ENCODE measurements at places on chromosomes 4 and X. TPM values are rescaled to one million over a fixed set of nuclear protein-coding genes. Genes with fewer than 3 reads are reported as not detected.

Gene ADH1A
- polyA plus RNA-seq, result not detected

Gene GAGE1
- not detected for polyA plus RNA-seq

Gene NEIL3
- 0.37 TPM for polyA plus RNA-seq

Gene USP26
- polyA plus RNA-seq, result not detected

Gene PABPC5
- 0.58 TPM for polyA plus RNA-seq

DNA sequence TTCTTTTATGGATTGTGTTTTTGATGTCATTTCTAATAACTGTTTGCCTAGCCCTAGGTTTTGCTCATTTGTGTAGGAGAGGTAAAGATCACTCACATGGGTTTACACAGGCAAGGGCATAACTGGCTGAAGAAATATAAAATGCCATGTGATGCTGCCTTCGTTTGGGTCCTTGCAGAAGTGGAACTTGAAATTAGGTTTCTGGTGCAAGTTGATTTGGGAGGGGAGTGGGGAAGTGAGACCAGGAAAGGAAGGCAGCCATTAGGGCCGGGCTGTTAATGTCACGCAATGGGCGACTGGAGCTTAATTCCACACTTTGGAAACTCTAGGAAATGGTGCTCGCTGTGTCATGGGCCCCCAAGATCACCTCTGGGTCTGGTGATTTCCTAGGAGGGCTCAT, 14.5 kb downstream of the CLCN4 start:
- DNase-seq, result no peak

GRCh38 chr4:182418054-182418734, 175.0 kb downstream of the TENM3 start:
- DNase-seq, result no peak

GRCh38 chr4:24278693-24279092, 305.7 kb downstream of the DHX15 start:
- DNase-seq, result no peak

DNA sequence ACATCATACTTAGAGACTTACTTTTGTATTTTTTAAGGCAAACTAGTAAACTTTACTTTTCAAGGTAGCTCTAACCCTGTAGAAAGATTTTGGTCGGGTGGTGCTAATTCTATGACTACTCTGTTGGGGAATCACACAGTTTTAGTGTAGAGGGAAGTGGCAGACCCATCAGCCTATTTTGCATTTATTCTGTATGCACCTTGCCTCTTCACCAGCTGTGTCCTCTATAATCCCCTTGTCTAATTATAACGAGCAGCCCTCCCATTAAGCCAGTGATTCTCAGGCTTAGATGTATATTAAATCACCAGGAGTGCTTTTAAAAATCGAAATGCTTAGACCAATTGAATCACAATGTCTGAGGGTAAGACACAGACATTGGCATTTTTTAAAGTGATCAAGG, 78.1 kb downstream of the GALNT7 start:
- DNase-seq, result no peak

- DNase-seq, result no peak
Measured at GRCh38 chr4:10201381-10202223, 85.0 kb upstream of the WDR1 start.

- DNase-seq, result no peak
Measured at GRCh38 chr4:144350706-144351105, 210.2 kb upstream of the GYPA start.

DNA sequence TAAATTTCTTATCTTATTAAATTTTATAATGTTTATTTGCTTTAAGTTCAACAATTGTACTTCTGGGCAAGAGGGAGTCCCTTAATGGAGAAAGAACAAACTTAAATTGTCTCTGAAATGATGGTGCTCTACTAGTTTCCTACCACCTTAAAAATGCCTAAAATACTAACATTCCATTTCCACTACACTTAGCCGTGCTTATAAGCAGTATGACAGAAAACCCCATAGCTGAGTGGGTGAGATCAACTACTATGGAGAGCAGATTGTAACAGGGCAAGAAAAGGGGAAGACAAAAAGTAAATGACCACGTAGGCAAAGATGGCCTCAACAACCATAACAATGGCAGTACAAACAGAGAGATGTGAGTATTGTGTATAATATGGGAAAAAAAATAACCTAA, 35.0 kb downstream of the RFC1 start:
- no peak for DNase-seq

DNA sequence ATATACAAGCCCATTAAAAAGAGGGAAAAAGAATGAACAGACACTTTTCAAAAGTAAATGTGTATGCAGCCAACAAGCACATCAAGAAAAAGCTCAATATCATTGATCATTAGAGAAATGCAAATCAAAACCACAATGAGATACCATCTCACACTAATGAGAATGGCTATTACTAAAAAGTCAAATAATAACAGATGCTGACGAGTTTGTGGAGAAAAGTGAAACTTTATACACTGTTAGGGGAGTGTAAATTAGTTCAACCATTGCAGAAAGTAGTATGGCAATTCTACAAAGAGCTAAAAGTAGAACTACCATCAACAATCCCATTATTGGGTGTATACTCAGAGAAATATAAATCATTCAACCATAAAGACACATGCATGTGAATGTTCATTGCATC, 203.0 kb downstream of the ARAP2 start:
- no peak for DNase-seq

GRCh38 chr4:144709793-144710525, 64.0 kb downstream of the HHIP start:
- no peak for DNase-seq

DNA sequence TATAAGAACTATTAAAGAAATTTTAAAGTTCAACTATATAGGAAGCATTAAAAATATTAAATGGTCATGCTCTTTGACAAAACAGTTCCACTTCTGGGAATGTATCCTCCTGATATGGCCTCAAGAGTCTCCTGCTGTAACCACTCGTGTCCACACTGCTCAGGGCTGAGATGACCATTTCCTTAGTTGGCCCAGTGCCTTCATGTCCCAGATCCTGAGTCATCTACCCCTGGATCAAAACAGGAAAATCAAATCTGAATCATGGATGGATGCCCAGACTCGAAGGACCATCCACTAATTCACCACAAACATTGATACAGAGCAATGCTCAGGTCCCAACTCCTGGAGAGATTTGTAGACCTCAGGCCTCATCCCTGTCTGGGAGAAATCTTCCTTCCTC, 44.7 kb downstream of the GPRASP3 start:
- DNase-seq, result no peak
